ENCODE measurements at places on chromosomes 1 and 21.

GRCh38 chr1:16093611-16094010 lies 20.2 kb upstream of the FAM131C start:
- DNase-seq: no peak

GRCh38 chr1:110112656-110113055 lies 413 bp downstream of the UBL4B start:
- no peak for DNase-seq

- DNase-seq: no peak
Measured at GRCh38 chr1:208988811-208989222, 594.7 kb upstream of the CAMK1G start.

- DNase-seq: no peak
Measured at GRCh38 chr1:58575551-58576324, 1.3 kb downstream of the TACSTD2 start.

DNA sequence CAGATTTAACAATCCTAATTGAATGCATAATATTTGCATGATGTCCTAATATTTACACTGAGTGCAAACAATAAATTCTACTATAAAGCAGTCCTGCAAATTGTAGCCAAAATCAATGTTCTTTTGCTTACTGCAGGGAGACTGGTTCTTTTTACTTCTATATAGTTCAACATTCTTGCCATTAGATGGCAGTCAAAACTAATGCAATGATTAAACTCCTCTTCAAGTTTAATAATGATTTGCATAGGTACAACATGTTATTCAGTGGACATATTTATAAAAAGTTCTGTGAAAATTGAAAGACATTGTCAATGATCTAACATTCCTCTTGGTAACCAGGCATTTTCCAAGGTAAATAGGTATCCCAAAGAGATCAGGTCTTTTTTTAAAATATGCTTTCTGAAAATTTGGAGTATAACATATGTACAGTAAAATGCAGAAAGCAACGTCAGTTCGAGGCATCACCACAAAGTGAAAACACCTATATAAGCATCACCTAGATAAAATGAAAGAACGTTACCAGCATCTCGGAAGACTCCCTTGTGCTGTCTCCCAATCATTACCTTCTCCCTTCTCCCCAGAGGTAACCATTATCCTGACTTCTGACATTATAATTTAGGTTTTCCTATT lies 9.8 kb upstream of the FNBP1L start:
- DNase-seq: no peak

- DNase-seq: peak; percentile 61
Measured at GRCh38 chr21:42652527-42653230, 742 bp upstream of the PDE9A start.

DNA sequence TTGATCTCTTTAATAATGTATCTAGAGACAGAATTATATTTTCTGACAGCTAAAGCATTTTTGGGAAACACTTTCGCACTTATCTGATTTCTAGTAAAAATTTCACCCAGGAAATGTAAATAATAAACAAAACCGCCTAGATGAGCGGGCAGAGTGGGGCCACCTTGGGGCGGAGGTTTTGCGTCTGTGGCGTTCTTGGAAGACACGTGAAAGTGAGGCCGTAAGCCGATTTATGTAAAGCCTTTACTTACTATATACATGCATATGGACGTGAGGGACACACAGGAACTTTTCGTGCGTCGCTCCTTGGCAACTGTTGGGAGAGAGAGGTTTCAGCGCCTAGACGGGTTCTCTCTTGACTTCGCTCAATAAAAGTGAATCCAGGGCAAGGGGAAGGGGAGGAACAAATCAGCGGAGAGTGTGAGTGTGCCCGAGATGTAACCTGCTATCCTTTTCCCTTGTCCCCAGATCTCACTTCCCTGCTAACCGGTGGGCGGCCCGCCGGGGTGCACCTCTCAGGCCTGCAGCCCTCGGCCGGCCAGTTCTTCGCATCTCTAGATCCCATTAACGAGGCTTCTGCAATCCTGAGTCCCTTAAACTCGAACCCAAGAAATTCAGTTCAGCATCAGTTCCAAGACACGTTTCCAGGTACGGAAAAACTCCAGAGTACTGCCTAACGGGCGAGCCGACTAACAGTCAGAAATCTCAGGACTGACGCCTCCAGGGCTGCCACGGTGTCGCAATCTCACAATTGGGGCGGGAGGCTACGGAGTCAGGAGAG lies 1.7 kb downstream of the HLX start:
- peak; percentile 22 for DNase-seq

GRCh38 chr1:219926363-219926998 lies 1.9 kb downstream of the SLC30A10 start:
- no peak for DNase-seq

GRCh38 chr1:197140121-197140520 lies 6.3 kb downstream of the ASPM start:
- no peak for DNase-seq

GRCh38 chr1:212607206-212607912 lies 1.2 kb upstream of the ATF3 start:
- no peak for DNase-seq

DNA sequence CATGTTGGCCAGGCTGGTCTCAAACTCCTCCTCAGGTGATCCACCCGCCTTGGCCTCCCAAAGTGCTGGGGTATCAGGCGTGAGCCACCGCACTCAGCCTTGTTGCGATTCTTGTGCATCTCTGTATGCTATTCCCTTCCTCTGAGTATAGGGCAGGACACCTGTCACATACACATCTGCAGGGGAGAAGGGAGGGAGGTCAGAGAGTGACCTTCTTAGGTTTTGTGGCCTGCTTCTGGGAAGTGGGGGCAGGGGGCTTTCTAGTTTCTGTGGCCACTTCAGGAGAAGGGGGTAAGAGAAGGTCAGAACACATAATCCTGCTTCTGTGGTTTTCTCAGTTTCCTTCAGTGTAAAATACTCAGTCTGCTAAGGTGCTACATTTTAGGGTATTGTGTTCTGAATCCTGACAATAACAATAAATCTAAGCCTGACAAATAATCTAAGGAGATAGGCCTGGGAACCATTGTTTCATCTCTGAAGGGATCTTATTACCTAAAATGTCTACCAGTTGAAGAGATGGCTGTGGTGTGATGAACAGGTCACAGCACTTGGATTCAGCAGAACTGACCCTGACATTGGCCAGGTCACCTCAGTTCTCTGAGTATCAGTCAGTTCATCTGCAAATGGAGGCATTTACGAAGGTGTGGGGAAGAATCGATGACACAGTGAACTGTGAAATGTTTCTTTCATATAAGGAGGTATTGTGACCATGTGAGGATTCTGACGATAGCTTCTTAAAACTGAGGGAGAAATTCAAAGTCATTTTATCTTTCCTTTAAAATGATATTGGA lies 212.6 kb upstream of the L1TD1 start:
- DNase-seq: no peak

- DNase-seq: no peak
Measured at GRCh38 chr1:234437423-234438171, 41.4 kb downstream of the TARBP1 start.

GRCh38 chr1:243974451-243975292 lies 76.4 kb upstream of the ZBTB18 start:
- no peak for DNase-seq

GRCh38 chr1:223820515-223820858 lies 25.3 kb downstream of the TP53BP2 start:
- DNase-seq: no peak

DNA sequence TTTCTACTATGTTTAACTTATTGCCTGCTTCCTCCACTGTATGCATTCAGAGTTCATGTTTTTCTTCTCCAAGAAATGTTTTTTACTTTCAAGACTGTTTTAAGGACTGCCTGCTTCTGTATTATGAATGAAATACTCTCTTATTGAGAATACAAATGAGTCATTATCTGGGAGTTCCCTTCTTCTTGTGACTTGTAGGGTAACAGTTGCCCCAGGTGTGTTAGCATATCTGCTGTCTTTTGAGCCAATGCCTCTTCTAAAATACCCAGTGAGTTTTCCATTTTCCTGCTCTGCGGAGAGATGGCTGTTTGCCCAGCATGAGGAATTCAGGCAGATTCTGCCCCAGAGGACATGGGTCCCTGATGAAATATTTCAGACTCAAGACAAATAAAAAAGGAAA lies 34.1 kb upstream of the ST6GALNAC5 start:
- DNase-seq: no peak

DNA sequence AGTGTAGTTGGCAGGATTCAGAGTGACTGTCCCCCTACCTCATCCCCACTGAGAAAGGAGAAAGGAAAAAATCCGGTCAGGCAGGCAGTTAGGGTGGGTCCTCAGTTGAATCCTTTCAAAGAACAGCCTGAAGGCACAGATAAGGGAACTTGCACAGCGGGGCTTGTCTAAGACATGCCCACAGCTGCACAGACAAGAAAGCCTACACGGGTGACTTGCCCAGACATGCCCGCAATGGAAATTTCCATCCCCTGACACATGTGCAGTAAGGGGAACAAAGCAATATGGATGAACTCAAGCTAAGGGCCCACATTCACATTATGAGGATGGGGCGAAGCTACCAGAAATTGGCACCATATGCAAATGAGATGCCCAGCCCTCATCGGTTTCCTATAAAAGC lies 82.5 kb downstream of the DESI2 start:
- DNase-seq: no peak

- DNase-seq: no peak
Measured at GRCh38 chr21:38504066-38504465, 5.8 kb upstream of the ERG start.
